ENCODE measurements at places on chromosomes 5 and 9.

DNA sequence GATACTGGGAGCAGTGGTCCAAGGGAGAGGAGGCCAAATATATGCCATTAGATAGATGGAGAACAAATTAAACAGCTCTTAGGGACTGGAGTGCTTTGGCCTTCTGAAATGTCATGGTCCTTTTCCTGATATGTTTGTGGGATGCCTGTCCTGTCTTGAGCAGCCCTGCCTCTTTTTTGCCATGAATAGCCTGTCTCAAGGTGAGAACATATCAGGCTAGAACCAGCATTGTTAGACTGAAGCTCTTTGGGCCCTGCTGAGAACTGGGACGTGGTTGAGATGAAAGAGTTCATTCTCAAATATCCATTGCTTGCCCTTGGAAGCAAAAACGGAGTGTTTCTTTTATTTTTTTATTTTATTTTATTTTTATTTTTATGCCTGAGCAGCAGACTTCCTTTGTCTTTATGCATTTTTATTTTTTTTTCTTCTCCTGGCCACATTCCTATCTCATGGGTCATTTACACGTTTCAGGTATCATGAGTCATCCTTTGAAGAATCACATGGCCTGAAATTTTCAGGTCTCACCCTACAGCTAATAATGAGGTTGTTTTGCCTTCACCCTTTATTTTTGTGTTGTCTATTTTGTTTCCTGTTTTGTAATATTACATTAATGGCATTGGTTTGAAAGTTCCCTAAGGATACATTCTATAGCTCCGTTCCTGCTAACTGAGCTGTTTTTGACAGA is 371.4 kb downstream of the PSAT1 start:
- no peak for DNase-seq

GRCh38 chr5:169281625-169282024 is 19.3 kb downstream of the SLIT3 start:
- no peak for DNase-seq

GRCh38 chr5:42640835-42641234 is 115.8 kb upstream of the CCDC152 start:
- no peak for DNase-seq

GRCh38 chr5:175860531-175861045 is 10.8 kb upstream of the CPLX2 start:
- DNase-seq: no peak

DNA sequence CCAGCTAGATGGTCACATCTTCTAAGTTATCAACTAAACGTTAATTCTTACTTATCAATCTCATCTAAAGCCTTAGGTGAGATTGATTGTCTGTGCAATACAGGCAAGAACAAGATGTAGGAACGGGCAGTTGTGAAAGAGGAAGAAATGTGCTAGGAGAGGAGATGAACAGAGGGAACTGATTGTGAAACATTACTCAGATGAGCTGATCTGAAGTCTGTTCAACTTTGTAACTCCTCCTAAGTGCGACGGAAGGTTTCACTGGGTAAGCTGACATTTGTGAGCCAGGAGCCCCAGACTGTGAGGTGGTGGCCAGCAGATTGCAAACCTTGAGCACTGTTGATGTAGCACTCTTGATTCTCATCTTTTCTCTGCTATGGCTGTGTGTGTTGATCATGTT is 204.1 kb downstream of the CD180 start:
- no peak for DNase-seq

GRCh38 chr5:173888473-173889131 is 453 bp downstream of the CPEB4 start:
- DNase-seq: no peak

GRCh38 chr5:126488443-126489065 is 65.3 kb downstream of the GRAMD2B start:
- DNase-seq: no peak

DNA sequence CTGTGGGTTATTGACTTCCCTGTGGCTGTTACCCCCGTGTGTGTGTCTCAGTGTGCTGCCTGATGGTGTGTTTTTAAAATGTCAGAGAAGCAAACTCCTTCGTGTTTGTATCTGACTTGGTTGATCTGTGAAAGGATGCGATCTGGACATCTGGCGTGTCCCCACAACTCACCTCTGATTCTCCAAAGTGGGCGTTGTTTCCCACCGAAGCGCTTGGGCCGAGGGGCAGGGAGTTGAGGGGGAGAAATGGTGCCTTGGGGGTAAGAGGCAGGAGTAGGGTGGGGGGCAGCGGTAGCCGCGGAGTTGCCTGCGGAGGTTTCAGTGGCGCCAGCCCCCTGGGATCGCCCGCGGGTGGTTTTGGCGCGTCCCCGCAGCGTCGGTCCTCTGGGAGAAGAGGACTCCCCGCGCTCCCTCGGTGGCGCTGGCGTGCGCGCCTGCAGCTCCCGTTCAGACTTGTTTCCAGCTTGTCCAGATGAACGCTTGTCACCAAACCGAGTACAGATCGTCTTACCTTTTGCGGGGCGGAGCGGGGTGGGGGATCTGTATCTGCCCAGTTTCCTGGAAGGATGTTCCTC is 1.1 kb downstream of the MAST4 start:
- no peak for DNase-seq

GRCh38 chr5:626850-627249 is 14.7 kb downstream of the CEP72 start:
- no peak for DNase-seq

DNA sequence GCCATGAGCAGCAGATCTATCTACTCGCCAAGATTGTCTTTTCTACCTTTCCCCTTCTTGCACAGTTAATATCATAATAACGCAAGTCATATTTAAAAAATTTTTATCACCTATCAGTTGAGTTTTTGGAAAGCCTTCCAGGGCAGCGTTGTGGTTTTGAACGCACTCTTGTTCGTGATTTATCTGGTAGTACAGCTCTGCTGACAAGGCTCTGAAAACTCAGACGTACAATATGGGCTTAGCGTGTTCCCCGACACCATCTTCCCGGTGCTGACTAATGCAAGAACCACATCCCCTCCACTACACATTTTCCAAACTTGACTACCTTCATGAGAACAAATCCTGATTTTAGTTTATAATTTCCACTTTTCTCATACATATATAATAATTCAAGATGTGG is 1.6 kb upstream of the NFIL3 start:
- DNase-seq: no peak

- no peak for DNase-seq
These were observed 24.2 kb downstream of the LIFR start for GRCh38 chr5:38532165-38532669.

DNA sequence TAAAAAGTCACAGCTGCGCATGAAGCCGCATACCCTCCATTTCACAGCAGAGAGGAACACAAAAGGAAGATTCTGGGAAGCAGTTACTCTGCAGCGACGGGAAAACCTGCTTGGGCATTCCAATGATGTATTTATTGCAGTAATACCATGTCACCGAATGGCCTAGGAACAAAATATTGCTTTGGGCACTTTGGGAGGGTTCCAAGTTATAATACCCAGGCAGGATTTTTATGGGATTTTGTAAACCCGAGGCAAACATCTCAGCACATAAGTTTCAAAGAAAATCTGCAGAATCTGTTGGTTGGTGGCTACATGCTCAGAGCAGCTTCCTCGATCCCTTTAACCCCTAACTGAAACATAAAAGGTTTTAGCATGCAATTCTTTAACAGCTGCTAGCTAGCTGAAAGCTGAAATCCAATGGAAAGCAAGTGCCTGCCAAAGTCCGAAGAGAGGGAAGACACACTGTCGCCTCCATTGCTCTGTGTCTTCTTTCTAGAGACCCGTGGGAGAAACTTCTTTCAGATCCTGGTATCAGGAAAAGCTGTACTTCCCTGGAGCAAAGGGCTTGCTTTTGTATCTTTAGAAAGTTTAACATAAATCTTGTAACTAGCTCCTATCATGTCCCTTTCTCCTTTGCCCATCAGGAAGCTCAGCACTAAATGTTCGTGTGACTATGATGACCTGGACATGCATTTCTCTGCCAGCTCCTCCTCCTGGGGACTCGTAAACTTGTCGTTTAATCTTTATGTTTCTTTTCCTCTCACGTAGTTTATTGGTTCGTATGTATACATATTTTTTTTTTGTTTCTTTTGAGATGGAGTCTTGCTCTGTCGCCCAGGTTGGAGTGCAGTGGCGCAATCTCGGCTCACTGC is 195.0 kb downstream of the MAPKAP1 start:
- DNase-seq: no peak
